D721Med (cell line): ENCODE measurements at places on chromosomes 5 and 9.

- no peak for DNase-seq
These were observed 54.6 kb downstream of the LHFPL2 start for GRCh38 chr5:78594021-78594420.

DNA sequence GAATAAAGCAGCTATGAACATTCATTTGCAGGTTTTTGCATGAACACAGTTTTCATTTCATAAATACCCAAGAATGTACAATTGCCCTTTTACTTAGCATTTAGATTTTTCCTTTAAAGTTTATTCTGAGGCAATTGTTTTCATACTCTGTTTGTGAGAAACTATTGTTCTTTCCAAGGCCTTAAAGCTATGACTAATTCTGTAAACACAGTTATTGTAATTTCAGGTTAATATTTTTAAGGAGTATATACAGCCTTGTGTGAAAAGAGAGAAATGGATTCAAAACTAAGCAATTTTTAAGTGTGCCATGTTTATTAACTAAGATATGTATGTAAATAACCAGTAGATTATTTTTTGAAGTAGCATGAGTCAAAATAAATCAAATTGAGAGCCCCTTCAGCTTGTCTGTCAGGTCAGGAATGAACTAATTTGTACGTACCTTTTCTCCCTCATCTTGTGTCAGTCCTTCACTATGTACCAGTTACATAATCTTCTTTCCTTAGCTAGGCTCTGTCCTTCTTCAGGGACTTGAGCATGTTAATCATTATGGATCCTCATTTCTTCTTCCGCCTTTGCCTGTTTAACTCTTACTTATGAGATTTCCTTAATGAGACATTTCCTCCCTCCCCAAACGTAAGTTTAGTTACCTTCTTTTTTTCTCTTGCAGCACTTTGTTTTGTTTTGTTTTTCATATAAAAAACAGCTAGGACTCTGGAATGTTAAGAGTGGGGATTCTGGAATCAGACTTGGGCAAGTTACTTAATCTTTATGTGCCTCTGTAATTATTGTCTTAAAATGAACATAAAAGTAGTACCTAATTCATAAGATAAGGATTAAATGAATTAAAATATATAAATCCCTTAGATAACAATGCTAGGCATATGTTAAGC, 63.6 kb downstream of the NIPBL start:
- no peak for DNase-seq

DNA sequence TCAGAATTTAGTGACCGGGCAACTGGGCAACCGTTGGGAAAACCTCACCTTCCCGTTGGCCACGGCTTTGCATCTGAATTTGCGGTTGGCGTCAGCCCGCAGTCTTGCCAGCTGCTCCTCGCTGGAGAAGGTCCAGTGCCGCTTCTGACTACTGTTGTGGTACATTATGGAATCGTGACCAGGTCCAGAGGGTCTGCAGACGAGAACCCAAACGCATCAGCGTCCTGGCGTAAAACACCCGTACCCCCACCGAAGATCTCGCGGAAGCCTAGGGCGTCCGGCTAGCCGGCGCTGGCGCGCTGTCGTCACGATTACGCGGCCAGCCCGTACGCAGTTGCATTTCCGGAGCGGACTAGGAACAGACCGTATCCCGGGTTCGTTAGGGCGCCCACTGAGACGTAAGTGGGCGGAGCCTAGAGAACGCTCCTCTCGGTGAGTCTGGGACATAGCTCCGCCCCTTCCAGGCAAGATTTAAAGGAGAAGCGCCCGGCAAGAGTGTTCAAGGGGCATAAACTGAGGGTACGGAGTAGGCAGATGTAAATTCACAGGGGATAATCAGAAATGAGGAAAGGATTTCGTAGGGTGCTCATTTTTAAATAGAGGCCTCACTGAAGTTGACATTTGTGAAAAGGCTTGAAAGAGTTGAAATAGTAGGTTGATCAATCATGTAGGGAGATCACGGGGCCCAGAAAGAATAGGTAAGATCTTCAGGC, at the start of gene CCNH:
TSS of gene CCNH (minus strand) at position 301 of the 713 bp plus-strand sequence. CDS start at position 165, 136 bp downstream.
- peak; percentile 54 for DNase-seq

DNA sequence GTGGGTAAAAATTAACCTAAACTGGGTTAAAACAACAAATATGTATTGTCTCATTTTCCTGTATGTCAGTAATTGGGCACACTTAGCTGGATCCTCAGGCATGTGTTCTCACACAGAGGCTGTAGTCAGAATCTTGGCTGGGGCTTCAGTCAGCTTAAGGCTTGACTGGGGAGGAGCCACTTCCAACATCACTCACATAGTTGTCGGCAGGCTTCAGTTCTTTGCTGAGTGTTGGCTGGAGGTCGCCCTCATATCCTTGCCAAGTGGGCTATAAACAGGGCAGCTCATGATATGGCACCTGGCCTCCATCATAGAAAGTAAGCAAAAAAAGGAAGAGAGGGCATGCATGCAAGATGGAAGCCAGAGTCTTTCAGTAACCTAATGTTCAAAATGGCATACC, 173.0 kb downstream of the GIN1 start:
- DNase-seq = no peak

DNA sequence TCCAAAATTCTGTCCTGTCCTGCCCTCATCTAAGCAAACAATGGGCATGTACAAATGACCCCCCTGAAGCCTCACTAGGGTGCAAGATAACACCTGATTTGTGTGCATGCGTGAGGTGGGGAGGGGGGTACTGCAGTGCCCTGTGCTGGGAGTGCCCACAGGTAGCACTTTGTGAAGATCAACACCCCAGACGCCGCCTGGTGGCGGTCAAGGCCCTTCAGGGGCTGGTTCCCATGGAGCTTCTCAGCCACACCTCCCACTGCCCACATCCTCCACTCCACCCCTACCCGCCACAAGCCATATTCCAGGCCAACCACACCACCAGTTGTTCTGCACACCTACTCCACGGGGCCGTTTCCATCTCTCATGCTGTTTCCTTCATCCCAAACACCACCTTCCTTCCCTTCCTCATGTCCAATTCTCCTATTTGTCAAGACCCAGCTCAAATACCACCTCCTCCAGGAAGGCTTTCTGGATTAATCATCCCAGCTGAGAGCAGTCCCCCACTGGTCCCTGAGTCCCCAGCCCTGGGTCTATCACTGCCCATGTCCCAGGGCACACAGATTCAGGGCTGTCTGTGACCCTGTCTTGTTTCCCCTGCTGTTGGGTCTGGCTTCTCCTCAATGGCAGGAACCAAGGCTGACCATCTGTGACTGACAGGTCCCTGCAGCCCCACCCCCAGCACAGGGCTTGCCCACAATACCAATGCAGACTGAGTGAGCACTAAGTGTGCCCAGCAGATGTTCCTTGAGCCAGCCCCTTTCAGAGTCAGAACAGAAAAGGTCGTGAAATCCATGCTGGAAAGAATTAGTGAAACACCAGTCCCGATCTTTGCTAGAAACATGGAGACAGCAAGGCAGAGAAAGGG, 178.4 kb downstream of the PAX5 start:
- no peak for DNase-seq

GRCh38 chr5:167777746-167778145, 513.7 kb upstream of the WWC1 start:
- no peak for DNase-seq

- DNase-seq = no peak
These were observed 716 bp downstream of the PROB1 start for GRCh38 chr5:139394123-139394653.

GRCh38 chr9:107784235-107784958, 294.8 kb upstream of the KLF4 start:
- no peak for DNase-seq

- no peak for DNase-seq
These were observed 47.6 kb downstream of the PDCD1LG2 start for GRCh38 chr9:5557606-5558587.

- no peak for DNase-seq
These were observed 23.4 kb downstream of the WWC1 start for GRCh38 chr5:168314735-168315411.

- peak; percentile 29 for DNase-seq
These were observed 104.2 kb downstream of the MELK start for GRCh38 chr9:36676778-36677485.
